Fibroblast of gingiva (primary cell): ENCODE measurements at places on chromosomes 4 and X.

GRCh38 chr4:155975511-155975910 is 21.8 kb upstream of the CTSO start:
- no peak for DNase-seq

DNA sequence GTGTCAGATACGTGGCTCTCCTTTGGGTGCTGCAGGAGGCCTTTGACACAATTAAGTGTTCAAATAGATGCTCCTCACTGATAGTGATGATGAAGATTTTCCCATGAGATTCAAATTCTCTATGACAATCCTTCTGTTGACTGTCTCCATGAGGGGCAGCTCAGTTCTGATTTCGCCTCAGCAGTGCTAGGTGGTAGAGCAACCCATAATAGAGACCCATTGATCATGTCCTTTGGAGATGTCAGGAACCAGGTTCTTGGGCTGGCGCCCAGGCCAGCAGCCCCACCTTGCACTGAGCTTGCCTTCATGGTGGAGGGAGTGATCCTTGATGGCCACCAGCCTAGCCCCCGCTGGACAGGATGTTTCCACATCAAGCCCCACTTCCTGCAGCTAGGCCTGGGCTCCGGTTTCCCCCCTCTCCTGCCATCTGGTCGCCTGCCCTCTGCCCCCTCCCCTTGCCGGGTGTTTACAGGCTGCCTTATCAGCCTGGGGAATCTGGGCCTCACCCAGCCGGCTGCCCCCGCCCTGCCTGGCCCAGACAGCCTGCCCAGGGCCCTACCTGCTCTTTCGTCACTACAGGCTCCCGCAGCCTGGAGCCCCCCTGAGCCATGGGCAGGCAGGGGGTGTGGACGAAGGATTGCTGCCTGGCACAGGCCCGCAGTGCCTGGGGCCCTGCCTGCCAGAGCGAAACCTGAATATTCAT is 12.6 kb downstream of the ELF4 start:
- DNase-seq = no peak

- DNase-seq = no peak
Measured at GRCh38 chr4:46839128-46839527, 69.9 kb downstream of the COX7B2 start.

DNA sequence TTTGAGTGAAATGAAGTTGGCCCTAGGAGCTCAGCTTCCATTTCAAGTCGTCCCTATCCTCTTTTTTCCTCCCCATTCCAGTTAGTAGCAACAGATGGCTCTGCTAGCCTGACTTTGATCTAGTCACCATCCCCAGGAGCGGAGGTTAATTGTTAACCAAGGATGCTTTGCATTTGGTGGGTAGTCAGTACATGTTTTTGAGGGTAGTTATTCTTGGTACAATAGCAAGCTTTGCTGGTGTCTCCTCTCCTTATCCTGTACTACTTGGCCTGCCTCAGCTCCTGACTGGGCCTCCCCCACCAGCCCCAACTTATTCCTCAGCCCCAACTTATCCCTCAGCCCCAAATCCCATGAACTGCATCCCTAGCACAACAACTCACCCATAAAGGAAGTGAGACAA is 14.8 kb upstream of the RTL5 start:
- no peak for DNase-seq

- peak; percentile 39 for DNase-seq
Measured at GRCh38 chrX:11380187-11380844, 87.1 kb downstream of the AMELX start.

DNA sequence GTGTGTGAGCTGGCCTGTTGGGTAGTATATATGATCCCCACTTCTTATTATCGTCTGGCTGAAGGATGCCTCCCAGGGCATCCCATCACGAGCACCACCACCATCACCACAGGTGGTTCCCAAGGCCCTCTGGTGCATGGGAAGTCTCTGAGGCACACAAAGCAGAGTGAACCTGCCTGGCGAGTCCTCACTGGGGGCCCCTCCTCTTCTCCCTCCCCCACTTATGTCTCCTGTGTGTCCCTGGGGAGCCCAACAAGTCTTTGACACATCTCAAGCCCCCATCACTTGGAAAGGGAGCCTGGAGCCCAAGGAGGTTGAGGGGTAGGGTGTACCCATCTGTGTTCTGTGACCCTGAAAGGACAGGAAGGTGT is 45.5 kb upstream of the NKX1-1 start:
- DNase-seq = no peak

- peak; percentile 82 for DNase-seq
Measured at GRCh38 chr4:100294356-100294755, 104.1 kb upstream of the DDIT4L start.

GRCh38 chrX:48003758-48004457 is at the start of gene ZNF182:
Gene ZNF182 (minus strand): TSS chrX:48003989. CDS start chrX:48002609, 1,380 bp downstream.
- peak; percentile 85 for DNase-seq

DNA sequence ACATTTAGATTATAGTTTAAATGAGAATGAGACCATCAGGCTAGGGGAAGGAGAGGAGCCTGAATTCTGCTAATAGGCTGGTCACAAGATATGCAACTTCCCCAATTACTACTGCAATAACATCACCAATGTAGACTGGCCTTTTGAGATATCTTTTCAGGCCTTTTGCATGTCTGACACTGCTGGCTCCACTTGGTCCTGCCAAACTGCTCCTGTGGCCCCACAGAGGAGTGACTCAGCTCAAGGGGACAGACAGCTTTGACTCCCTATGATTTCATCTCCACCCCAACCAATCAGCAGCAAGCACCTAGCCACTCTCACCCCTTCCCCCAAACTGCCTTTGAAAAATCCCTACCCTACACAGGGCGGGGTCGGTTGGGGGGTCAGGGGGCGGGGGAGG is 22.8 kb downstream of the GPRIN3 start:
- no peak for DNase-seq

- DNase-seq = peak; percentile 14
Measured at GRCh38 chrX:155086202-155086840, 15.0 kb downstream of the BRCC3 start.

GRCh38 chrX:155115174-155115819 is 44.0 kb downstream of the BRCC3 start:
- no peak for DNase-seq

GRCh38 chrX:53235566-53235965 is 10.6 kb upstream of the KDM5C start:
- DNase-seq = no peak

GRCh38 chrX:143378851-143379250 is 138.4 kb downstream of the SPANXN3 start:
- DNase-seq = no peak

DNA sequence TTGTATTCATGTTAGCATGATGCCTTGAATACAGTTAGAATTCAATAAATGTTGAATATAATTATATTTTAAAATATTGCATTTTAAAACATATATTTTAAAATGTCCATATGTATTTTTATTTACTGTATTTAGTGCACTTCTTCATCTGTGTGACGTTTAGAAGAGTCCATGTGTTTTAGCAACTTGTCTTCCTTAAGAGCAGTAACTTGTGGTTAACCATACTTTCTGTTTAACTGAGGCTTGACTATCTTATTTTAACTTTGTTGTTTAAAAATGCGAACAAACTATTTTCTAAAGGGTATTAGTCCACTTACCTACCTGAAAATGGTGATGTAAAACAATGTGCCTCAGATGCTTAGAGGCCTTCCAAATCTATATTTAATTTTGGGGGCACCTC is 858 bp downstream of the DMP1 start:
- no peak for DNase-seq

GRCh38 chr4:148021686-148022085 is 289.8 kb downstream of the ARHGAP10 start:
- no peak for DNase-seq

- no peak for DNase-seq
Measured at GRCh38 chr4:137471895-137472294, 60.4 kb downstream of the PCDH18 start.

DNA sequence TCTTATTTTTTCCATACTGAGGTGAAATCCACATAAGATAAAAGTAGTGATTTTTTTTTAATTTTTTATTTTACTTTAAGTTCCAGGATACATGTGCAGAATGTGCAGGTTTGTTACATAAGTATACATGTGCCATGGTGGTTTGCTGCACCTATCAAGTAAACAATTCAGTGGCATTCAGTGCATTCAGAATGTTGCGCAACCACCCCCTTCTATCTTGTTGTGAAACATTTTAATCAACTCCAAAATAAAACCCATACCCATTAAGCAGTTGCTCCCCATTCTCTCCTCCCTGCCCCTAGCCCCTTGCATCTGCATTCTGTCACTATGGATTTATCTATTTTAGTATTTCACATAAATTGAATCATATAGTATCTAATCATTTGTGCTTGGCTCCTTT is 121.2 kb downstream of the KLHL13 start:
- DNase-seq = no peak

- DNase-seq = peak; percentile 97
Measured at GRCh38 chrX:30889147-30890140, at the start of gene TAB3. Gene TAB3 (minus strand): TSS chrX:30889254. CDS start chrX:30859588, 29,666 bp downstream.

- DNase-seq = no peak
Measured at GRCh38 chrX:148541584-148541940, 41.1 kb downstream of the AFF2 start.

GRCh38 chrX:113390531-113390930 is 549.9 kb upstream of the AMOT start:
- DNase-seq = no peak

- DNase-seq = no peak
Measured at GRCh38 chr4:84680956-84681355, 98.0 kb downstream of the CDS1 start.

GRCh38 chr4:75371915-75372314 is 142.3 kb downstream of the RCHY1 start:
- no peak for DNase-seq

GRCh38 chr4:8283161-8283560 is 13.6 kb downstream of the HTRA3 start:
- DNase-seq = no peak

- DNase-seq = no peak
Measured at GRCh38 chr4:68951078-68951805, at the start of gene UGT2A3. Gene UGT2A3 (minus strand): TSS chr4:68951804. CDS start chr4:68951760, 44 bp downstream.

GRCh38 chr4:128347175-128347868 is 59.7 kb upstream of the PGRMC2 start:
- peak; percentile 80 for DNase-seq

DNA sequence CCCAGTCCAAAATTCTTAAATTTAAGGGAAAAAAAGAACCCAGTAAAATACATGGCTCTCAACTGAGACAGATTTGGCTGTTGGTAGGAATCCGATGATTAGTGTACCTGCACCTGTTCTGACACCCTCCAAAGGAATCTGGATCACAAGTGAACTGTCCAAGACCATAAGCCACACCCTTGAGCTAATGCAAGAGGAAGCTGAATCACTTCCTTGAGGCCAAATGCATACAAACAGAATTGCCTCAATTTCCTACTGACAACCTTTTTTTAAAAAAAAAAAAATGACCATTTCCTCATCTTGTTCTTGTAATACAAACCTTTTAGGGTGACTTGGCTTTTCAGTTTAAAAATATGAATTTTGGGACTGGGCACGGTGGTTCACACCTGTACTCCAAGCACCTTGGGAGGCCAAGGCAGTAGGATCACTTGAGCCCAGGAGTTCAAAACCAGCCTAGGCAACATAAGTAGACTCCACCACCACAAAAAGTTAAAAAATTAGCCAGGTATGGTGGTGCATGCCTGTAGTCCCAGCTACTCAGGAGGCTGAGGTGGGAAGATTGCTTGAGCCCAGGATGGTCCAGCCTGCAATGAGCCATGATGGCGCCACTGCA is 10.7 kb upstream of the FBXL5 start:
- no peak for DNase-seq

GRCh38 chr4:177441061-177441802 is 1.0 kb downstream of the AGA start:
- peak; percentile 6 for DNase-seq

GRCh38 chr4:26141911-26142638 is 178.7 kb upstream of the RBPJ start:
- DNase-seq = peak; percentile 63

DNA sequence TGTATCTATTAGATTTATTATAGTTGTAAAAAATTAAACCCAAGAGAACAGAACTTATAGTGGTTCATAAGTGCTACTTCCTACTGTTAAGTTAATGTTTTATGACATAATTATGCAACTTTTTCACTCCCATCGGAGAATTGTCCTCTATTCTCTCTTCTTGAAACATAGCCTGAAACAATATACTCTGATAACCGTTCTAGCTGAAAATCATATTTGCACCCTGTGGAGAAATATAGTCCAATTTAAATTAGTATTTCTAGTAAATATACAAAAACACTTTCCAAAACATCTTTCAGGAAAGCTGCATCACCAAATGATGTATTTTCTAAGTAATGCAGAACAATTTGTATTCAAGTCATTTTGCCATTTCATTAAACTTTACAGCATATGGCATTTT is 586.4 kb downstream of the PRR32 start:
- no peak for DNase-seq

DNA sequence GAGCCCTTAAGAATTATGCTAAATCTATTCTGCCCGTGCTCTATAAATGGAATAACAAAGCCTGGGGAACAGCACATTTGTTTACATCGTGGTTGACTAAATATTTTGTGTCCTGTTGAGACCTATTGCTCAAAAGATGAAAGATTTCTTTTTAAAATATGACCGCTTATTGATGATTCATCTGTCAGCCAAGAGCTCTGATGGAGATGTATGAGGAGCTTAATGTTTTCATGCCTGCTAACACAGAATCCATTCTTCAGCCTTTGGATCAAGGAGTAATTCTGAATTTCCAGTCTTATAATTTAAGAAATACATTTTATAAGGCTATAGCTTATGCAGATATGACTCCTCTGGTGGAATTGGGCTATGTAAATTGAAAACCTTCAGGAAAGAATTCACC is 271.3 kb upstream of the FAT4 start:
- no peak for DNase-seq

DNA sequence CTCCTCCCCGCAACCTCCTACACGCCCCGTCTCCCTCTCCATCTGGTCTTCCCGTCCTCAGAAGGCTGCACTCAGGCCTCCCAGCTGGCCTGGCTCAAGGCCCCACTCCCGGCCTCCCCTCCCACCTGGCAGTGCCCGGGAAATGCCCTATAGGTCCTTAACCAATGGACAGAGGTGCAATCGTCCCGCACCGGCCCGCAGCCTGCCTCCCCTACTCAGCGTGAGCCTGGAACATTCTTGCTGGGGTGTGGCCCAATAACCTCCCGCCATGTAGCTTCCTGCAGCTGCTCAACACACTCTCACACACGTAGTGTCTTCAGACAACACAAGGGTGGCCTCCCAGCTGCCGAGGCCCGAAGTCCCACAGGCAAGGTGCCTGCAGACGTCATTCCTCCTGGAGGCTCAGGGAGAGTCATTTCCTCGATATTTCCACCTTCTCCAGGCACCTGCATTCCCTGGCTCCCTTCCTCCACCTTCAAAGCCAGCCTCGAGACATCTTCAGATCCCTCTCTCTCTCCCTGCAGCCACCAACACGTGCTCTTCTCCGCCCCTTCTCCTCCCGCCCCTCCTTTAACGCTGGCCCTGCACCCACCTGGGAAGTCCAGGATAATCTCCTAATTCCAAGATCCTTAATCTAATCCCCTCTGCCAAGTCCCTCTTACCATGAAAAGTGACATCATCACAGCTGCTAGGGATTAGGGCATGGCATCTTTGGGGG is 56.2 kb downstream of the ADRA2C start:
- DNase-seq = no peak

DNA sequence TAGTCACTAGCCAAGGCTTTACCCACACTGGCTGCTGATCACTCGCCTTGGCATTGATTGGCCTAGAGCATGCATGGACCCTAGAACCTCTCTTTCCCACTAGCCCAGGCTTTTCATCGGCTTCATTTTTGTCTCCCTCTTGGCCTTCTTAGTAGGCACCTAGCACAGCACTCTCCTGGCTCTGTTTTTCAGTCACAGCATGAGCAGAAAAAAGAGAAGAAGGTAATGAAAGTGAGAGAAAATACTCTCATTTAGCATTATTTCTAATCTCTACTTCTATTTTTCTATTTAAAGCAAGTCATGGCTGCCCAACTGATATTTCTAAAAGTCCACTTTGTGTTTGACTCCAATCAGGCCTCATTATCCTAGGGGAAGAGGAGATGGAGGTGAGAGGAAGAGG is 267.2 kb downstream of the FBXO8 start:
- DNase-seq = no peak
